ENCODE measurements at places on chromosomes 2 and 18.

- DNase-seq, result no peak
Measured at GRCh38 chr2:54310311-54310710, 54.3 kb upstream of the TSPYL6 start.

DNA sequence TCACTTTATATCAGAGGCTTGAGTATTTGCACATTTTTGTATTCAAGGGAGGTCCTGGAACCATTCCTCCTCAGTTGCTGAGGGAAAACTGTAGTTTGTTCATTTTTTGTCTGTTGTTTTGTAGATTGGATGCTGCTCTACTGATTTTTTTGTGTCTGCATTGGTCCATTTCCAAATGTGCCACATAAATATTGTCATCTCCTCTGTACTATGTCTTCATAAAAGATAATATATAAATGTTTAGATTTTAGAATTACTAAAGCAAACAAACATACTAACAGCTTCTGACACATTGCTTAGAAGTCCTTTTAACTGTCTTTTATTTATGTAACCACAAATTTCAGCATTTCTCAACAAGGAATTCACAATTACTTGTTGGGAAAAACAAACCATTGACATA lies 356.8 kb downstream of the PLCL1 start:
- no peak for DNase-seq

DNA sequence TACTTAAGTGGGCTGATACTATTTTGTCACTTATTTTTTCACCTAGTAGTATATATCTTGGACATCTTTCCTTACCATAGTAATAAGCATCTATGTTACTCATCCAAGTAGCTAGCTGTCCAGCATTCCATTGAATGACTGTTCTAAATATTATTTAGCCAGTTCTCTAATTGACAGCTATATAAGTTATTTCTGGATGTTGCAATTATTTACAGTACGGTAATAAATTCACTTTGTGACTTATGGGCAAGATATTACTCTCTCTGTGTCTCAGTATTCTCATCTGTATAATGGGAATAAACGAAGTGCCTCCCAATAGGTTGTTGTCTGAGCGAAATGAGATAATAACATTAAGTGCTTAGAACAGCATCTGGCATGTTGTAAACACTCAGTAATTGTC lies 46.6 kb upstream of the AGAP1 start:
- DNase-seq, result no peak

GRCh38 chr2:45700407-45701013 lies 49.0 kb downstream of the PRKCE start:
- no peak for DNase-seq

- DNase-seq, result peak; percentile 78
Measured at GRCh38 chr18:58321986-58322385, 278.0 kb downstream of the NEDD4L start.

DNA sequence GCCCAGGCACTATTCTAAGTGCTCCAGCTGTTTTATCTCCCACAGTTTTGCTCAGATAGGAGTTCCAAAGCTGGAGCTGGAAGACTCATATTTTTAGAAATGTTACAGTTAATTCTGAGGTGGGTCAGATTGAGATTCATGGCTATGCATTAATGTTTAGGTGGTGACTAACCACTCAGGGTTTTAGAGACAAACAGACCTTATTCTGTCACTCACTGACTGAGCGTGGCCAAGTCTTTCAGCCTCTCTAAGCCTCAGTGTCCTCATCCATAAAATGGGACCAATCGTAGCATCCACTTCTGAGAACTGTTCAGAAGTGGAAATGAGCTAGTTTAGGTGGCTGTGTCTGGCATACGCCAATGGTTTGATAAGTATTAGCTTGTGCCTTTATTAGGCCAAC lies 4.3 kb upstream of the CASP8 start:
- DNase-seq, result no peak

GRCh38 chr2:214519258-214519818 lies 108.5 kb downstream of the VWC2L start:
- no peak for DNase-seq

- DNase-seq, result no peak
Measured at GRCh38 chr2:74429487-74430451, 8.2 kb downstream of the WDR54 start.

GRCh38 chr2:51888120-51888519 lies 856.2 kb upstream of the NRXN1 start:
- DNase-seq, result no peak

- DNase-seq, result no peak
Measured at GRCh38 chr2:21057097-21057496, 13.2 kb upstream of the APOB start.

- no peak for DNase-seq
Measured at GRCh38 chr2:222399038-222399783, 25.1 kb upstream of the SGPP2 start.

- DNase-seq, result no peak
Measured at GRCh38 chr2:110720547-110720946, 11.8 kb upstream of the ACOXL start.

- DNase-seq, result no peak
Measured at GRCh38 chr2:31002537-31003150, 135.6 kb downstream of the GALNT14 start.

GRCh38 chr18:3234457-3234856 lies 13.1 kb upstream of the MYL12A start:
- no peak for DNase-seq
